Upper lobe of right lung (tissue), 1 donor: ENCODE measurements at places on chromosomes 16 and 17. TPM values are rescaled to one million over a fixed set of nuclear protein-coding genes. Genes with fewer than 3 reads are reported as not detected.

SYT17 gene
- 13.7 TPM for total RNA-seq

PDE6G gene
- 1.0 TPM for total RNA-seq

DNA sequence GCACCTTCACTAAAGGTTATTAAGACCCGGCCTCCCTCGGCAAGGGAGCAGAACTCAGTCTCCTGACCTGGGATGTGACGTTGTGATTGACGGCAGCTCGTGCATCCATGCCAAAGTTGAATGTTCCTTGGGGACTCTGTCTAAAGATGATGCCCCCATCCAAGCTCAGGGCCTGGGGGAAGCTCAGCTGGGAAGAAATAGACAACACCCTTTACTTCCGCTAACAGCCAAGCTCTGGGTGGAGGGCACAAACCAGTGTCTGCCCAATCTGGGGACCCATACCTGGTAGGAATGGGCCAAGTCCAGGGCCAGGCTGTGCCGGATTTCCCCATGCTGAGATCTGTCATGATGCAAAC lies 95.4 kb downstream of the RMI2 start:
- H3K27me3 ChIP-seq: no peaks in the 10 kb centered on the region
- no peak overlapping the region for H3K4me3 ChIP-seq
- H3K36me3 ChIP-seq: no peaks in the 10 kb centered on the region
- peak; percentile 48 for DNase-seq

DNA sequence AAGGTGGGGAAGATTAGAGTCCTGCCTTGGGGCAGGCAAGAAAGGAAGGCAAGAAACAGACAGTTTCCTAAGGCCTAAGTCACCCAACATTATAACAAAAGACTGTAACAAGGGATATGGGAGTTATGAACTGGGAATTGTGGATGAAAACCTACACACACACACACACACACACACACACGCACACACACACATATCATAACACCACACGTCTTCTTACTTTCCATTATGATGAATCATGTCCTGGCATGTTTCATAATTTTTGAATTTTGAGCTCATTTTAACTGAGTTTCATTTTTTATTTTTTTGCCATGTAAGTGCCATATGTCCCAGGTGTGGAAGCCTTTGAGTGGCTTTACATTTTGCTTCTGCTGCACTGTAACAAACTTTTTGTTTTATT lies 29.9 kb downstream of the HS3ST2 start:
- H3K4me1 ChIP-seq: no peaks in the 10 kb centered on the region
- H3K36me3 ChIP-seq: no peaks in the 10 kb centered on the region
- H3K27me3 ChIP-seq: peaks cover 4% of the 10 kb centered on the region

GRCh38 chr17:55872374-55872773 lies 121.5 kb downstream of the PCTP start:
- H3K4me3 ChIP-seq: no peak overlapping the region
- H3K27me3 ChIP-seq: no peaks in the 10 kb centered on the region
- H3K27ac ChIP-seq: no peak overlapping the region
- H3K36me3 ChIP-seq: no peaks in the 10 kb centered on the region

GRCh38 chr16:80123189-80123588 lies 417.6 kb upstream of the DYNLRB2 start:
- no peak overlapping the region for H3K27ac ChIP-seq
- H3K4me1 ChIP-seq: no peaks in the 10 kb centered on the region
- no peak for DNase-seq
- no peak overlapping the region for H3K4me3 ChIP-seq
- H3K27me3 ChIP-seq: no peaks in the 10 kb centered on the region
- no peaks in the 10 kb centered on the region for H3K36me3 ChIP-seq
